ENCODE measurements at places on chromosomes 2 and 18.

DNA sequence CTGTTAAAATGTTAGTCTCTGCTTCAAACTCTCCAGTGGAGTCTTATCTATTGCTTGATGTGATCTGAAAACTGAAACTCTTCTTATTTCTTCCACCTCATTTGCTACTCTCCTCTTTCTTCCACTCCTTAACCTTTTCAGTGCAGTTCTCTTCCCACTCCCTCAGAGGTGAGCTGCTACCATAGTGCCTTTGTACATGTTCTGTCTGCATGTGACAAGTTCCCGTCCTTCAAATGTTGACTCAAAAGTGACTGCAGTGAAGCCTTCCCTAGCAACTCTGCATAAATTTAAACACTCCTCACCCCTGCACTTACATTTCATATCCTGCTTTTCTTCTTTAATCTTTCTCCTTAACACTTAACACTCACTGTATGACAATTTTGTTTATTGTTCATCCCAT lies 12.1 kb downstream of the SGO2 start:
- no peak for DNase-seq

DNA sequence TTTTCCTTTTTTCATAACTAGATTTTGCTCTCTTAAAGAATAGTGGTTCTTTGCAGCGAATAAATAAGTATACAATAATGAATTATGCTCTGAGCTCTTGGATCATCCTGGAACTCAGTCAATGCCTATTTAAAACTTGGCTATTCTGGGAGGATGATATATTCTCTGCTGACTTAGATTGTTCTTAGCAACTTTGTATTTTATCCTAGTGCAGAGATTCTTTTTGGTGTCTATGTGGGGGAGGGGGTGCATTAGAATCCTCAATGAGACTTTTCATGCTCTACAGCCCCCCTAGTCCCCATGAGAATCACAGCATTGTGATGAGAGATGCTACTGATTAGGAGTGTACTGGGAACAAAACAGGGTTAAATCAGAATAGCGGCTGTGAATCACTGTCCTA lies 8.8 kb upstream of the FAM98A start:
- peak; percentile 77 for DNase-seq

DNA sequence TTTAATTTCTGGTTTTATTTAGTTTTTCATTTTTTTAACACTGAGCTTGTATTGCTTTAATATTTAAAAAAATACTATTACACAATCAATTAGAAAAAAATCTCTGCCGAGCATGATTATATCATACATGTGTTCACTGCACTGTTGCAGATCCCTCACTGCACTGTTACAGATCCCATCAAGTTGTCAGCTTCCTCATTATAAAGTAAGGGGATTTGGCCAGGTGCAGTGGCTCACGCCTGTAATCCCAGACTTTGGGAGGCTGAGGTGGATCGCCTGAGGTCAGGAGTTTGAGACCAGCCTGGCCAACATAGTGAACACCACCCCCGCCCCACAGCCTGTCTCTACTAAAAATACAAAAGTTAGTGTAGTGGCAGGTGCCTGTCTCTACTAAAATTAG lies 33.0 kb upstream of the METTL21A start:
- DNase-seq: no peak

GRCh38 chr2:181357979-181358378 lies 99.2 kb upstream of the ITGA4 start:
- no peak for DNase-seq

DNA sequence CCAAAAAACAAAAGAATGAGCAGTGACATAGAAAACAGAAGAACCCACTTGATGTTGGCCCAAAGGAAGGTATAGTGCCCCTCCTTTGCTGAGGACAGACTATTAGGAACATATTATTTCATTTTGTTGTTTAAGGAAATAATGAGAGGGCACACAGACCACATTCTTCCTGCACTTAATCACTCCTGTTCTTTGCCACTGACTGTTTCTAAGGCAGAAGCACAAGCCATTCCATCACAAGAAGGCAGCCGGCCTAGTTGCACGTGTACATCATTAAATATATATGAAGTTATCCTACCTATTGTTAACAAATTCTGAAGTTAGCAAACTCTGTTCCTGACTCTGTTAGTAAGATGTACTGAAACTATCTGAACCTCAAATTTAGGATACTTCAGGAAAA lies 110.0 kb downstream of the LNPK start:
- no peak for DNase-seq

All from muscle of leg (tissue), 16 donors.